ENCODE measurements at places on chromosomes 6 and 20.

- no peak for DNase-seq
Observed at GRCh38 chr6:111437573-111437972, 45.4 kb downstream of the REV3L start.

- DNase-seq = peak; percentile 90
Observed at GRCh38 chr20:14055127-14055742, 59.9 kb downstream of the MACROD2 start.

GRCh38 chr6:125251516-125252220 lies 50.1 kb downstream of the HDDC2 start:
- DNase-seq = no peak

- DNase-seq = no peak
Observed at GRCh38 chr6:142731611-142732010, 213.4 kb downstream of the HIVEP2 start.

- DNase-seq = no peak
Observed at GRCh38 chr20:57810511-57811373, 100.9 kb upstream of the PMEPA1 start.

DNA sequence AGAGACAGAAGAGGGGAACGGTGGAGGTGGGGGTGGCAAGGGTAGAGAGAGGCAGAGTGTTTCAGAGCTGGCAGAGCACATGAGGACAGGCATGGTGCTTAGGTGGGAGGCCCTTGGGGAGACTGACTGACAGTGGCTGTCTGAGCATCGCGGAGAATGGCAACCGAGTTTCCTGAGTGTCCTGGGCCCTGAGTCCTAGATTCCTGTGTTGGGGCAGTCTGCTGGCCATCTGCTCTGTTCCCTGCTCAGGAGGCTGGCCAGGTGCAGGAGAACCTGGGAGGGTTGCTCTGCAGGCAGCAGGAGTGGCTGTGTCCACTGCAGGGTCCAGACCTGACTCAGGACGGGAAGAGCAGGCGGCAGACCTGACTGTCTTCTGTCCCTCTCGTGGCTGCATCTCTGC lies 248.9 kb downstream of the LRFN2 start:
- no peak for DNase-seq

- DNase-seq = peak; percentile 42
Observed at GRCh38 chr6:168314948-168315347, 4.6 kb downstream of the DACT2 start.

DNA sequence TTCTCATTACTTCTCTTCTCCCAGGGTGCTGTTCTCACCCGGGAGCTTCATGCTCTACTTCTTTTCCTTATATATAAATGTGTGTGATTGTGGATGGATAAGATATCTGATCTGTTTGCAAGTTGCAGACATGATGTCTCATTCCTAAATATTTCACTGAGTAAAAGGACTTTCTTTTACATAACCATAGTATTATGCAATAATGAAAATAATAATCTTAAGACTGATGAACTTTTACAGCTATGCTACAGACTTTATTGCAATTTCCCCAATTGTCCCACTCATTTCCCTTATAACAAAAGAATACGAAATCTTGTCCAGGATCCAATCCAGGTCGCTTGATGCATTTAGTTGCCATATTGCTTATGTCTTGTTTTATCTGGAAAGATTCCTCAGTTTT lies 284.5 kb upstream of the JAG1 start:
- DNase-seq = no peak
